ENCODE measurements at places on chromosomes 7 and 10.

DNA sequence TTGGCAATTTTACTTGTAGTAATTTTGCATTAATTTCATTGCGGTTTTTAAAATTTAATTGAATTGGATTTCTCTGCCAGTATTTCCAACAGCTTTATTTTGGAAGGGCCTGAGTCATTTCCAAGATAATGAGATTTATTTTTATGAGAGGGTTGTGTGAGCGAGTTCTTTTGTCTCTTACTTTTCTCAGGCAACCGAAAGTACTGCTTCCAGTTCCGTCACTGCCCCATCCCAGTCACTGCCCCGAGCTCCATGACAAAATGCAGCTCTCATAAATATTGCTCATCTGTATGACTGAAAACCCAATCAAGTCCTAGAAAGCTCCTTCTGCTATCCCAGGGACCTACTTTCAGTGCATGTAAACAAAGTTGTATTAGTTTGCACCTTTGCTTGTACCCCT, 468.4 kb upstream of the SEMA3D start:
- DNase-seq = no peak

GRCh38 chr10:9605231-9605630, 1412.4 kb upstream of the CELF2 start:
- no peak for DNase-seq

- no peak for DNase-seq
These were observed 68.7 kb downstream of the CAV1 start for GRCh38 chr7:116593359-116594075.

DNA sequence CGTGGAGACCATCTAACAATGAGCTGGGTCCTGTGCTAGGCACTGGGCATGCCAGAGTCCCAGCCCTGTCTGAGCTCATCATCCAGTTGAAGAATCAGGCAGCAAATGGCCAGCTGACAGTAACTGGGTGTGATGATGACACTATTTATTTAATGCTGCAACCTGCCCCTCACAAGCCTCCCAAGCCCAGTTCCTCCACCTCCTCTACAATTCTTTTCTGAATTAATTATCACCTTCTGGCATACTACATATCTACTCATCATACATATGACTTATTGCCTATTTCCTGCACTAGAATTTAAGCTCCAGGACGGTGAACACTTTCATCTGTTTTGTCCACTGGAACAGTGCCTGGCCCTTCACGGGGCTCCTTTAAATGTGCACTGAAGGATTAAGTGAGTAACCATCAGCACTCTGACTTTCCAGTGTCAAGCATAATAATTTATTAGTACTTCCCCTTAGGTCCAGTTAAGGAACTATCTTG, 96.7 kb upstream of the LAMB4 start:
- DNase-seq = no peak

GRCh38 chr7:43658718-43659548, 70.4 kb downstream of the COA1 start:
- DNase-seq = no peak

- no peak for DNase-seq
These were observed 40.8 kb upstream of the SLC35B4 start for GRCh38 chr7:134357486-134357885.

DNA sequence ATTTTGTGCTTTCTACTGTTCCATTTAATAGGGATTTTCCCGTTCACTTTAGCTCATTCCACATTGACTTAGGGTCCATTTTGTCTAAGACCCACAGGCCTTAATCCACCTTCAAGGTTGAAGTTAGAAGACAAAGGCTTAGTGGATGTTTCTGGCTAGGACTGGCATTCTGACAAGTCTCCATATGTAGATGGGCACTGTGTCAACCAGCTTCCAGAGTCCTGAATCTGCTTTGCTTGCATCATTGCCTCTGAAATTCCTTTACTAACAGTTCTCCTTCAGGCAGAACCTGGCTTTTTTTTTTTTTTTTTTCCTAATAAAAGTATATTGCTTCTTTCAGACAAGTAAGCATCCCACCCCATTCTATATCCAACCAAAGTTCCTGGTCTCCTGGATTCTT, 69.6 kb upstream of the PDCD4 start:
- no peak for DNase-seq
